A673 (cell line): ENCODE measurements at places on chromosomes 7 and 10.
A peak's percentile ranks its signal among the peaks of the same experiment; 100 is the strongest.

DNA sequence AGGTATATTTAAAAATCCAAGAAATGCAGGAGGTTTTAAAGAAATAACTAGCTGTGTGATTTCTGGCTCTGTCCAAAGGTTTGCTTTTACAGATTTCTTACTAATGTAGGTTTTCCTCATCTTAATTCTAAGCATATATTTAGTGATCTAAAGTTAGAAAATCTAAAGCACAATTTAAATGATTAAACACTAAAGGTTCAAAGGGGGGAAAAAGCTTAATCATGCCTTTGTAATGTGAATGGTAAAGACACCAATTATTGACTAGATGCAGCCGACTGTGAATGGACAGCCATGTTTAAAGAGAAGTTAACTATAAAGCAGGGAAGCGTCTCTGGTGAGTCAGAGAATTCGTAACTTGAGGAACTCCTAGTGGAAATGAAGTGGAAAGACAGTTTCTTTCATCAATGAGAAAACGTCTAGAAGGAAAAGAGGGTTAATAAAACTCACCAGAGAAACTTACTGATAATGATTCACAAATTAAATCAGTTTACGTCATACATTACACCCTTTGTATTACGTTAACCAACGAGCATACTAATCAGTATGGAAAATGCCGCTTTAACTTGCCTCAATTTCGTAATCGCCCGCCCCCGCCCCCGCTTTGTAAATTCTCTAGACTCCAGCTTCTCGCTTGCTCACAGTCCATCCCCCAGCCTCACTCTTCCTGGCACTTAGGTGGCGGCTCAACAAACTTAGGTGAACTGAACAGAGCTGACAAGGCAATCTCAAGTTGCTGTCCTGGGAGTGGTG lies 1.1 kb upstream of the HBP1 start:
- peak; percentile 81 for DNase-seq

DNA sequence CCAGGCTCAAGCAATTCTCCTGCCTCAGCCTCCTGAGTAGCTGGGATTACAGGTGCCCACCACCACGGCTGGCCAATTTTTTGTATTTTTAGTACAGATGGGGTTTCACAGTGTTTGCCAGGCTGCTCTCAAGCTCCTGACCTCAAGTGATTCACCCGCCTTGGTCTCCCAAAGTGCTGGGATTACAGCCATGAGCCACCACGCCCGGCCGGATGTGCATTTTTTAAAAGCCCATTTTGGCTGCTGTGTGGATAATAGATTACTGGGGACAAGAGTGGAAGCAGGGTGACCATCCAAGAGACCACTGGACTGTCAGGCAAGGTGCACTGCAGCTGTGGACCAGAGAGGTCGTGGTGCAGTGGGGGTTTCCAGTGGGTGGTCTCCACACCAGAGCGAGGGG lies 21.4 kb downstream of the HKDC1 start:
- no peak for DNase-seq

DNA sequence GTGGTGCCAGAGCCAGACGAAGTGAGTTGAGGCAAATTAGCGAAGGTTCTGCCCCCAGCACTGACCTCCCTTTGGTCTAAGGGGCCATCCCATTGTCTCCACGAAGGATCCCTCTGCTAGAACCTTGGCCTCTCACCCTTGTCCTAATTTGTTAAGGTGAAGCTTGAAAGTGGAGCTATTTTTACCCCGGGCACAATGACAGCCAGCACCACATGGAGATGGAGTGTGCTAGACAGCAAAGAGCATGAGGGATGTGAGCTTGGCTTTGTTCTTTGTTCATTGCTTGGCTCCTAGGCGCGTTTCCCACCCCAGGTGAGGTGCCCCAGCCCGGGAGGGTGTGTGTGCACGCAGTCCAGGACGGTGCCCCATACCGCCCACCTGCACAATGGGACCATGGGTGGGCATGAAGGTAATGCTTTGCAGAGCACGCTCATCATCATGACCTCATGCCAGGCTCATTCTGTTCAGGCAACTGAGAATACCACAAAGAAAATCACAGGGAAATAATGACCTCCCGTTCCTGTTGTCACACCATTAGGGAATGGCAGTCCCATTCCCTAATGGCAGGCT lies 361.0 kb upstream of the FZD8 start:
- no peak for DNase-seq

DNA sequence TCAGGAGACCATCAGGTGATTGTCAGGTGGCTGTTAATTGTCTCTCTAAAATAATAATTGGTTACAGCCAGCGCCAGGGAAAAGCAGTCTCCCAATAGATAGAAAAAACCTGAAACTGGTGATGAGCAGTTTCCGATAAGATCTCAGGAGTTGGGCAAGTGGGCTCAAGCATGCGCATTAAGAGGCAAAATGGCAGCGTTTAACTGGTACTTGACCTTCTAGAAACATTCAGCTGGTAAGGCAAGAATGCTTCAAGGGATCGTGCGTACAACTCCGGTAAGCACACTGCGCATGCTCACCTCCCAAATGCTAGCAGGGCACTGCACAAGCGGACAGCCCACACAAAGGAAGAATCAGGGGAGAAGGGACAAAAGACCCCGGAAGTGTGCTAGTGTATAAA lies 48.5 kb downstream of the BLNK start:
- no peak for DNase-seq

- no peak for DNase-seq
Measured at GRCh38 chr7:23742051-23742450, 32.0 kb downstream of the STK31 start.
